Activated CD8-positive, alpha-beta T cell treated with anti-CD3 and anti-CD28 coated beads, Interleukin-2, amount 10 ng/mL, durations not matched to agents 7 days and 5 days (primary cell): ENCODE measurements at places on chromosomes 11 and 22.

DNA sequence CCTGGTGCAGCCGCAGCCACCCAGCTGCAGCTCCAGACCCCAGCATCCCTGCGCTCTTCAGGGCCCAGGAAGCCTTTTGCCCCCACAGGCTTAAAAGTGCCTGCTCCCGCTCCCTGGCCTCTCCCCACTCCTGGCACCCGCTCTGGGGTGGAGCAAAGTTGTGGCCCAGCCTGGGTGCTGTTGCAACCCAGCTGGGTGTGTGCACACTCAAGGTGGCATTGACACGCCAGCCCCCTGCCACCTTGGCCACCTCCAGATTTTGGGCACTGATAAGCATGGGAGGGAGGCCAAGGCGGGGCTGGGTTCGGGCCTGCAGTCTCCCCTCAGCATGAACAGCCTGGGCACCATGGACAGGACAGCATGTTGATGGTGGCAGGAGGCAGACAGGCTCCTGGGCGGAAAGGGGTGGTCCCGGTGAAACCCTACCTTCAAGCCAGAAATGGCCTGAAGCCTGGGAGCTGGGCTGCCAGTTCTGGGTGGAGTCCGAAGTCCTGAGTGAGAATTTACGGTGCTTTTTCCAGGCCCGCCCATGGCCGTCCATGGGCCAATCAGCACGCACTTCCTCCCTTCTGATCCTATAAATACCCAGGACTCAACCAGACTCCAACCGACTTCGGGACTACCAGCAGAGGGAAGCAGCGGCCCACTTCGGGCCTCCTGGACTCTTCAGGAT is 23.6 kb upstream of the RNASEH2C start:
- no peak for DNase-seq

DNA sequence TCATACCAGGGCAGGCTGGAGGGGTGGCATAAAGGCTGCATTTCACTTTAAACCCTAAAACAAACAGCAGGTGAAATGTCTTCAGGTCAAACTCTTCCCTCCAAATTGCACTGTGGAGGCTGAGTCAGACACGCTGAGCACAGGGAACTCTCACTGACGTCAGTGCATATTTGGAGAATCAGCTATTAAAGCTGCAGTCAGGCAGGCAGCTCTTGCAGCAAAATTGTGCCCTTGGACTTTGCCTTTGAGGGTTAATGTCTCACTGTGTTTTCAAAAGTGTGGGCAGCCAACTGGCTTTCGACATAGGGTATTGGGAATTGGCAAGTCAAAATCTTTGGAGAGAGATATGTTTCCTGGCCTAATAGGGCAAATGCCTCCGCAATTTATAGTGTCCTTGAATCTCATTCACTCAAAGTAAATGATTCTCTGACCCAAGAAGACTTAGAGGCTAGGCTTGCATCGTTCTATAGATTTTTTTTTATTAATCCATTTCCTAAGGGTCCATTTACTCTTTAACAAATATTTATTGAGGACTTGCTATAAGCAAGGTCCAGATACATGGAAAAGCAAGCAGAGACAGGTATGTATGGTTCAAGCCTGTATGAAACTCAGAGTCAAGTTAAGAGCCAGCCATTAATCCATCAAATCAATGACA is 27.7 kb upstream of the SMCO4 start:
- no peak for DNase-seq

DNA sequence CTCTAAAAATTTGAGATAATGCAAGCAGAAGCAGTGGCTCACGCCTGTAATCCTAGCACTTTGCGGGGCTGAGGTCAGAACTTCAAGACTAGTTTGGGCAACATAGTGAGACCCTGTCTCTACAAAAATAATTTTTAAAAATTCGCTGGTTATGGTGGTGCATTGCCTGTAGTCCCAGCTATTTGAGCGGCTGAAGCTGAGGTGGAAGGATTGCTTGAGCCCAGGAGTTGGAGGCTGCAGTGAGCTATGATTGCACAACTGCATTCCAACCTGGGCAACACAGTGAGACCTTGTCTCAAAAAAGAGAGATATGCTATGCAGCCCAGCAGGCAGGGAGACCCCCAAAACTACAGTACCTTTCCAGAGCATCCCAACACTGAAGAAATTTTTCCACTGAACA is 2.3 kb downstream of the CTSC start:
- no peak for DNase-seq

- DNase-seq, result no peak
These were observed 520.0 kb upstream of the LUZP2 start for GRCh38 chr11:23976841-23977271.

GRCh38 chr11:108857382-108857781 is 192.5 kb downstream of the DDX10 start:
- no peak for DNase-seq

GRCh38 chr22:24304062-24304675 is 33.5 kb downstream of the SPECC1L start:
- DNase-seq, result no peak

- no peak for DNase-seq
These were observed 645.3 kb downstream of the BRD1 start for GRCh38 chr22:49182416-49182815.
